ENCODE measurements at places on chromosomes 11 and 22.

DNA sequence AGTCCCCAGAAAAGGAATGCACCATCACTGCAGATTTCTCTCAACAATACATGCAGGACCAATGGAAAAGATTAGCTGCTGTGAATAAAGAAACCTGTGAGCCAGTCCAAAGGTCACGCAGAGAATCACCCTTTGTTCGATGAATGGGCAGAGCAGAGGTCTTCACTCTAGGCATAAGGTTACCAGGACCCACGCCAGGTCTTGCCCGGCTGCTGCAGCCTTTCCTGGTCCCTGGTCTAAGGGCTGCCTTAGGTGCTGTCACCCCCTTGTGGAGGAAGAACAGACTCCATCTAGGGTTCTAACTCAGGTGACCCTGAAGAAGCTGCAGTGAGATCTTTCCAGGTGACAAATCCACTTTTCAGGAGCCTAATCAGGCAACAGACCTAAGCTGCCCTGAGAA lies 29.0 kb upstream of the NAP1L4 start:
- peak; percentile 16 for DNase-seq

DNA sequence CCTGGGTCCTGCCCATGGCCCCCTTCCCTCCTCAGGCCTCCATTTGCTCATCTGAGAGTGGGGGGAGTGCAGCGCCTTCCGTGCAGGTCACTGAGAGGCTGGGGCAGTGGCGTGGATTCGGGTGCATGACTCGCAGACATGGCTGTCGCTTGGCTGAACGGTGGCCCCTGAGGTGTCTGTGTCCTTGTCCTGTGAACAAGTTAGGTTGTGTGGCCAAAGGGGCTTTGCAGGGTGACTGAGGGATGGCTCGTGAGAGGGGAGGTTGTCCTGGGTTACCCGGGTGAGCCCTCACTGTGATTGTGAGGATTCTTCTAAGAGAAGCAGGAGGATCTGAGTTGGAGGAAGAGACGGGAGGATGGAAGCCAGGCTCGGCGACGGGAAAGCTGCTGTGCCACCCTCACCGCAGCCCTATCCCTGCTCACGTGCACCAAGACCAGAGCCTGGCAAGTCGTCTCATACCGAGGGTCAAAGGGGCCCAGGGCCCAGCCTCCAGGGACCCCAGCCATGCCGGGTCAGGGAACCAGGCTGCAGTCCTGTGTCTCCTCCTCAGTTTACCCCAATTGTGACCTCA lies 79.1 kb downstream of the KCNQ1 start:
- no peak for DNase-seq

GRCh38 chr11:26743622-26744021 lies 21.8 kb upstream of the SLC5A12 start:
- DNase-seq, result no peak

GRCh38 chr11:63738720-63739360 lies 29.7 kb downstream of the ZFTA start:
- peak; percentile 65 for DNase-seq

- no peak for DNase-seq
Observed at GRCh38 chr11:118017631-118018315, 31.6 kb downstream of the IL10RA start.

DNA sequence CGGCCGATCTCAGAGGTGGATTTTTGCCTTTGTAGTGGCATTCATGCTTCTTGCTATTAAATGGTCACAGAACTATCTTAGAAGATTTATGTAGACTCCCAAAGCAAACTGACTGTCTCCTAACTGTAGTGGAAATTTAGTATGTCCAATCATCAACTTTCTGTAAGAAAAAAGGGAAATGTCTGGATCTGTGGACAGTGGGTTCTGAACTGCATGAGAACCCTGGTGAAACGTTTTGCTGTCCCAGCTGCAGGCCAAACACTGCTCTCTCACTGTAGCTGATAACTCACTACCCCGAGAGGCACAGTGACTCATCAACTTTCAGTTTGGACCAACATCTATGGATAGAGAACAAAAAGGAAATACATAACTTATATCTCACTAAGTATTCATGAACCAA lies 387.1 kb downstream of the SOX6 start:
- DNase-seq, result no peak

- DNase-seq, result no peak
Observed at GRCh38 chr11:77418971-77419597, 54.8 kb downstream of the PAK1 start.

DNA sequence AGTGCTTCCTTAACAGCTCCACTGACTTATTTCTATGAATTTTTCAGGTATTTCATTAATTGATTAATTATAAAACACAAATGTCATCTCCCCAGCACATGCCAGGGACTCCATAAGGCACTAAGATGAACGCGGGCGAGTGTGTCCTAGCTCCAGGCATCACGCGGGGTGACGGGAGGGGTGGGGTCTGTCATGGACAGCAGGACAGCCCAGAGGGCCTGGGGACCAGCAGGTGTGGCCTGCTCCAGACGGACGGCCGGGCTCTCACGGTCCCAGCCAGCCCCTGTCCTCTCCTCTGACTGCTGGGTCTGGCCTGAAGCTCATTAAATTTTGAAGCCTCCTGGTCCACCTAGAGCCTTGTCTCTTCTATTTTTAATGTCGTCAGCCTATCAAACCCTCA lies 531.1 kb downstream of the BRD1 start:
- no peak for DNase-seq

DNA sequence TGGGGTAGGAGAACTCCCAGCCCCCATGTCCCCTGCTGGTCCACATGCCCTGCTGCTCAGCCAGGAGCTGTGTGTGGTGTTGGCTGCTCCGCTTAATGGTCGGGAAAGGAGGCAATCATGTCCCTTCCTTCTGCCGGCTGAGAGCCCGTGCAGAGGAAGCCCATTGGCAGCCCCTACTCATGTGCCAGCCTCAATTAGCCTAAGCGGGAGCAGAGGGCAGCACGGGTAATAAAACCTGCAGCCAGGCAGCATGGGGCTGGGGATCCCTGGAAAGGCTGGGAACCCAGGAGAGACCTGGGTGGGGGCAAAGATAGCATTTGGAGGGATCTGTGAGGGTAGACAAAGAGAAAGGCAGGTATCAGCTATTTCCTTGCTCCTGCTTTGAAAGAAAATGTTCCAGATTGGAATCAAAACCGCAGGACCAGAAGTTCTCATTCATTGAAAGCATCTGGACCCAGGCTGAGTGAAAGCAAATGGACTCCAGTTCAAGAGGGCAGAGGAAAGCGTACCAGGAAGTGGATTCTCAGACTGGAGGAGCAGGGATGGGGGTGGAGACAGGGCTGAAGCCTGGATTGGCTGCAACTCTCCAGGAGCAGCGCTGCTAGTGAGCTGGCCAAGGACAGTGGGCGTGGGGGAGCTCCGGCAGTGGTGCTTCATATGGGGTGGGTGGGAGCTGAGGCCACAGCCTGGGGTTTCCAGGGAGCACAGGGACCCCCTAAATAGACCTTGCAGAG lies 103.4 kb upstream of the NECTIN1 start:
- DNase-seq, result no peak

- no peak for DNase-seq
Observed at GRCh38 chr22:35961480-35962295, 66.9 kb downstream of the RBFOX2 start.

DNA sequence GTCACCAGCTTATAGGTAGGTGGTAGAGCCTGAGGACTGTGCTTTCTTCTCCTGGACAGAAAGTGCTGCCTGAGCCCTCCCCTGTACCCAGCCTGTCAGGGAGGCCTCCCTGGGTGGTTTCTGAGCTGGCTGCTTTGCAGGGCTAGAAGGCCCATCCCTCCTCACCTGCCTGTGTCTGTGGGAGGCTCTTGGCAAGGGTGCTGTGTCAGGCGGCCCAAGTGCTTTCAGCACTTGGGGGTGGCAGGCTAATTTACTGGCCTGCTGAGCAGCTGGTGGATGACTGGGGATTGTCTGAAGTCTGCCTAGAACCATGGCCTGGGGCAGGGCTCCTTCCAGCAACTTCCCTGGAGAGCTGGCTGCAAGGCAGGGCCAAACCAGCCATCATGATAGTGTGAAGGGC lies 139.0 kb upstream of the NAV2 start:
- DNase-seq, result no peak

DNA sequence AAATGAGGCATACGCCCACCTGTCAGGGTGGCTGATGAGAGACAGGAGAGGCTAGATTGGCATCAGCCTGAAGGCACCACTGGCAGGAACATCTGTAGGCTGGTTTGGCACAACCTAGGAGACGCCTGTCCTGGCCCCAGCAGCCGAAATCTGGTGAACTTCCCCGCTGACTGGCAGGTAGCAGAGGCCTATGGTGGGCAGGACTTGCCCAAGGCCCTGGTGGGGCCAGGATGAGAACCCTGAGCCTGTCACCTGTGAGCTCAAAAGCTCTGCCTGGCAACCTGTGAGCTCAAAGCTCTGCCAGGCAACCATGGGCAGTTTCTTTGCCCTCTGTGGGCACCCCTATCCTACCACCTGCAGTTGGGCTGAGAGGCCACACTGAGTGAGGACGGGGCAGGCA lies 2.5 kb downstream of the DERL3 start:
- no peak for DNase-seq

DNA sequence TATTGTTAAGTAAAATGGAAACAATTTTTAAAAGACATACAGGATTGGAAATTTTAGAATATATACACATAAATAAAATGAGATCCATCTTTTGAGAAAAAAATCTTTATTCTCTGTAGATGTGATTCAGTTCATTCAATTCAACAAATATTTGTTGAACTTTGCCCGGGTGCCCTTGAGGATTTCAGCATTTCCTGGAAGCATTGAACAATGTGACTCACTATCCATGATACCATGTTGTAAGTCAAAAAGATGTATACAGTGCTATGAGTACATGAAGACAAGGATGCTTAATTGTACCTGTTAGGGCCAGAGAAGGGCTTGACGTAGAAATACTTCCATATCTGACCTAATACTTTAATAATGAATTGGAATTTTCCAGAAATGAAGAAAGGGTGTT lies 353.7 kb downstream of the METTL15 start:
- DNase-seq, result no peak

- no peak for DNase-seq
Observed at GRCh38 chr11:99327066-99327465, 306.3 kb downstream of the CNTN5 start.

GRCh38 chr11:75238595-75239440 lies 1.8 kb upstream of the TPBGL start:
- no peak for DNase-seq

- no peak for DNase-seq
Observed at GRCh38 chr11:19524171-19524671, 188.4 kb upstream of the NAV2 start.

DNA sequence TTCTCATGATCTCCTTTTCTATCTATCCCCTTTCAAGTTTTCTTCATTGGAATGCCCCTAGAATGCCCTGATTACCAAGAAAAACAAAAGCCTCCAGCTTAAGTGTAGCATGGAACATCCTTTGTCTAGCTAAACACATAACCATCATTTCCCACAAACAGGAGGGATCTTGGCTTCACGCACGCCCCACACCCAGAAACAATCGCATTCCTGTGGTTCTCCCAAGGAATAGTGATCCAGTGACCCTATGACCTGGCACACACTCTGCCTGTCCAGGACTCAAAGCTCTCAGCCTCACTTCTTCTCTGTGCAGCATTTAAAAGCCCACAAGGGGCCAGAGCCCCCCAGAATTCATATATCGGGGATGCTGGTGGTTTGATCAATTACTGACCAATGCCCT lies 9.3 kb upstream of the POU2AF1 start:
- no peak for DNase-seq

DNA sequence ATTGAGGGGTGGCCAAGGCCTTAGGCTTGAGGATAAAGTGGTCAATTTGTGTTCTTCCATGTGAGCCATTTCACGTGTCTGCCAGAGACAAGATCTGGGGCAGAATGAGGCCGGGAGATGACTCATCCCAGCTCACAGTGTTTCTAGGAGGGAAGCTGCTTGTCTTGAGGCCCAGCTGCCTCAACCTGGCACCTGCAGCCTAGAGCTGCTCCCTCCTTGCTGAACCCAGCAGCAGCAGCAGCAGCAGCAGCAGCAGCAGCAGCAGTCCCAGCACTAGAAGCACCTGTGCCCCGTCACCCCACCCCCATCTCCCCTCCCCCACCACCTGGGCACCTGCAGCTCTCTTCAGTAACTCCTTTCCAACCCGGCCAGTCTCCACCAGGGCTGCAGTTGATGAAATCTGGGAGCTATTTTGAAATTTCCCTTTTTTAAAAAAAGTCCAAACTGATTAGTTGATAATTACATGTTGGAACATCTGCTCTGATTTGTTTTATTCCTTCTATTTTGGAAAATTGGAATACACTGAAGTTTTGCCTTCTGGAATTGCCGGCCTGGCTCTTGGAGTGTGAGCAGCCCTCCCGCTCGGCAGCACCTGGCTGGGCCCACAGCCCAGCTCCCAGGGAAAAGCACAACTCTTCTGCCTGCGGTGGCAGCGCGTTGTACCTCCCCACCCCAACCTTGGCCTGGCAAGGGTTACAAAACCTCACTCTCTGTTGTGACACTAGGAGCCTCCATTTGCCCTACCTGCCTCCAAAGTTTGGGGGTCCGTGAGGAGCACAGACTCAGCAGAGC lies 143.5 kb downstream of the NXPE2 start:
- DNase-seq, result no peak

GRCh38 chr22:43269246-43269645 lies 73.9 kb downstream of the SCUBE1 start:
- no peak for DNase-seq

DNA sequence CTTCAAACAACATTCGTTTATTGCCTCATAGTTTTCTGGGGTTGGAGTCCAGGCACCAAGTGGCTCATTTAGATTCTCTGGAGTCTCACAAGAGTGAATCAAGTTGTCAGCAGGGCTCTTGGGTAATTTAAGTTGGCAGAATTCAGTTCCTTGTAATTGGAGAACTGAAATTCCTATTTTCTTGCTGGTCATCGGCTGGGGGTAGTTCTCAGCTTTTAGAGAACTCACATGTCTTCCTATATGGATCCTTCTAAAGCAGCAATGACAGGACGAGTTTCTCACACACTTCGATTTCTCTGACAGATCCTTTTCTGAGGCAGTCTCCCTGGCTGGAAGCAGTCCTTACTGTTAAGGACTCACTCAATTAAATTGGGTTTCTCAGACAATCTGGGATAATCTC lies 17.3 kb upstream of the OOSP4B start:
- no peak for DNase-seq

DNA sequence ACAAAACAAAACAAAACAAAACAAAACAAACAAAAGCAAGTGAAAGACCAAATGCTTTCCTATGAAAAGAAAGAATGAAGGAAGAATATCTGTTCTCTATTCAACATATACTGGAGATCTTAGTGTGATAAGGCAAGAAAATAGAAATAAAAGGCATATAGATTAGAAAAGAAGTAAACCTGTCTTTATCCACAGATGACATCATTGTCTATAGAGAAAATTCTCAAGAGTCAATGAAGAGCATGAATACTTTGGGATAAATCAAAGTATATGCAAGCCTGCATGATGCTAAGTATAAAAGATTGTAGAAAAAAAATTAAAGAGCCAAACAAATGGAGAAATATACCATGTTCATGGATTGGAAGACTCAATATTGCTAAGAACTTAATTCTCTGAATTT lies 17.6 kb downstream of the C2CD3 start:
- DNase-seq, result no peak

DNA sequence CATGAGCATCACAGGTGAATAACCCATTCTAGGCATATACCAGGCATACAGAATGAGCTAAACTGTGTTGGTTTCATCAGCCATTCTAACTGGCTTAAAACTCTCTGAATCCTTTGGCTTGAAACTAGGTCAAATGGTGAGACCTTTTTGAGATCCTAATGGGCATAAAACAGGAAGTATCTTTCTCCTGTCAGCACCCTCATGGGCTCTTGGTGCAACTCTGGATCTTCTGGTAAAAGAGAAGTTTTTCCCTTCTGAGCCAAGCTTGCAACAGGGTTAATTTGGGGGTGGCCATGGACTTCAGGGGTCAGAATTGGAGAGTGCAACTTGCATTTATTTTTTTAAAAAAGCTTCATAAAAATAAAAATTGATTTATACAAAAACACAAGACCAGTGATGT lies 67.9 kb upstream of the GRAMD1B start:
- no peak for DNase-seq

All from effector memory CD8-positive, alpha-beta T cell (primary cell).